Aorta (tissue), 5 donors: ENCODE measurements at places on chromosomes 2 and 18. TPM values are rescaled to one million over a fixed set of nuclear protein-coding genes. Genes with fewer than 3 reads are reported as not detected.

- H3K4me1 ChIP-seq, result no peaks in the 10 kb centered on the region
- no peak for DNase-seq
- H3K27ac ChIP-seq, result no peak overlapping the region
- no peak overlapping the region for H3K4me3 ChIP-seq
- no peaks in the 10 kb centered on the region for H3K36me3 ChIP-seq
Measured at GRCh38 chr2:26666671-26667070, 25.5 kb upstream of the CIB4 start.

DNA sequence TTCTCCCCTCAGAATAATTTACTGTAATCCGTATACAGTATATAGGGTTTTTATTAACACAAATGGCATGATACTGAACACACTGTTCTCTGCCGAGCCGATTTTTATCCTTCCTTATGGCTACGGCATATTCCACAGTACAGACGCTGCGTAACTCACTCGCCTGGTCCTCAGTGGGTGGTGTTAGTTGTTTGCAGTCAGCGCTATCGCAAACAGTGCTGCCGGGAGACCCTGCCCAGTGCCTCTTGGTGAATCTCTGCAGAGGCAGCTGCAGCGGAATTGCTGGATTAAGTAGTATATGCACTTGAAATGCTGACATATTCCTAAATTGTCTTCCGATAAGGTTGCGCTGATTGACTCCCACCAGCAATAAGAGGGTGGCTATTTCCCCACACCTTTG lies 73.9 kb downstream of the MARCO start:
- no peaks in the 10 kb centered on the region for H3K36me3 ChIP-seq
- H3K27ac ChIP-seq, result no peak overlapping the region
- no peak overlapping the region for H3K4me3 ChIP-seq
- DNase-seq, result no peak

GRCh38 chr18:39796393-39796792 lies 2158.6 kb upstream of the PIK3C3 start:
- H3K4me3 ChIP-seq, result no peak overlapping the region
- no peaks in the 10 kb centered on the region for H3K27me3 ChIP-seq
- H3K4me1 ChIP-seq, result no peaks in the 10 kb centered on the region
- H3K27ac ChIP-seq, result no peak overlapping the region

DNA sequence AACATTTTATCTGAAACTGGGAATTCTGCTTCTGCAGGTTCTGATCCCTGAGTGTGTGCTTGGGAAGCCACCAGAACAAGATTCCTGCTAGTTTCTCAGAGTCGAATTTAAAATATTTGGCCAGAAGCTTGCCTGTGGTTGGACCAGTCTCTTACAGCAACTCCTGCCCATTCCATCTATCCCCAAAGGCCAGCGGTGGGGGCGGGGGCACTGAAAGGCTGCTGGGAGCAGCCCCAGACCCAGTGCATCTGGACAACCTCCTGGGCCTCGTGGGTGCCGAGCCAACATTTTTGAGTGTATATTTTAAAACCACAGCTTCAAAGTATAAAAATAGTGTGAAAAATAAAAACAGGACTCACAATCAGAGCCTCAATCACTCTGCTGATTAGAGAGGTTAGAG lies 38.6 kb upstream of the ZFP36L2 start:
- peak overlapping the region; percentile 89 for H3K27ac ChIP-seq
- peaks cover 5% of the 10 kb centered on the region for H3K4me1 ChIP-seq
- peak; percentile 84 for DNase-seq

DNA sequence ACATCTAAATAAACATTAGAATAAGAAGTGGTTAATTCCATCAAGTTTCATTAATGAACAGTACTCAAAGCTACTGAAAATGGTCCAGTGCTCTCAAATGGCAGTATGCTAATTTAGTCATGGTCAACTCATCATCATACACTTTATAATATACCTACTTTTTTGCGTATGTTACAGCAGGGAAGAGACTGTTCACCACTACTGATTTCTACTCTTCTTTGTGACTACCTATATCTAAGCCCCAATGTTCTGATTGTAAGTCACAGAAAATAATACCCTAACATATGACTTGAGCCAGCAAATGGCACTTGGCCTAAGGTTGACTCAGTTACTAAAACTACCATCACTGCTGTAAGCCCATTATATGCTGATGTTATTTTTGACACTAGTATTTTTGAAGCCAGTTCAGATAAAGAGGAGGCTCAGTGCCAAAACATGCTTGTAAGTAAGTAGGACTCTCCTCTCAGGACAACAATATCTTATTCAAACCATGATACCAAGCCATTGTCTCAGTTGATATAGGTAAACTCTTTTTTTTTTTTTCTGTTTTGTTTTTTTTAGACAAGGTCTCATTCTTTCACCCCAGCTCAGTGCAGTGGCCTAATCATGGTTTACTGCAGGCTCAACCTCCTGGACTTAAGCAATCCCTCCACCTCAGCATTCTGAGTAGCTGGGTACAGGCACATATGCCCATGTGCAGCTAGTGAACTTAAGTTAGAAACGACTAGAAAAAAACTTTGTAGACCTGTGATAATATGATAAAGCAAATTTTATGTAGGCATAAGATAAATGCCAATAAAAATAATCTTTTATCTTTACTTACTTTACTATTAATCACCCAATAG lies 266.9 kb downstream of the ZNF385B start:
- no peaks in the 10 kb centered on the region for H3K36me3 ChIP-seq
- DNase-seq, result no peak
- H3K4me1 ChIP-seq, result no peaks in the 10 kb centered on the region
- no peaks in the 10 kb centered on the region for H3K27me3 ChIP-seq

GRCh38 chr18:22230471-22230945 lies 61.1 kb downstream of the GATA6 start:
- no peaks in the 10 kb centered on the region for H3K36me3 ChIP-seq
- no peaks in the 10 kb centered on the region for H3K4me1 ChIP-seq
- no peaks in the 10 kb centered on the region for H3K27me3 ChIP-seq
- no peak overlapping the region for H3K27ac ChIP-seq

GRCh38 chr2:209253544-209253943 lies 170.3 kb upstream of the MAP2 start:
- no peak overlapping the region for H3K27ac ChIP-seq
- no peaks in the 10 kb centered on the region for H3K27me3 ChIP-seq
- no peak overlapping the region for H3K4me3 ChIP-seq
- DNase-seq, result no peak

DNA sequence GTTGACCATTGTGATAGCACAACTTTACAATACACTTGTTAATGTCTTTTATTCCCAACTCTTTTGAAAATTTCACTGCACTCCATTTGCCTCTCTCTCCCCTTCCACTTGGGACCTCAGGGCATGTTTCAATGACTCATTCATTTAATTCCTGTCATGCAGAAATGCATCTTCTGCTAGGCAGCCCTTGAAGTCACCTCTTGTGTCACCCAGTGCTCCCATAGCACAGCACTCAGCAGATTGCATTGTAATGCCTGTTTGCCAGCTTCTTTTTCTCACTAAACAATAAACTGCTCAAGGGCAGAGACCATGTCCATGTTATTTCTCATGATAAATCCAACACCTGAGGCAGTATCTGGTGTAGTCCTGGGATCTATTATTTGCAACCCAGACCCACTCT lies 85.9 kb upstream of the ACSL3 start:
- H3K27me3 ChIP-seq, result no peaks in the 10 kb centered on the region
- H3K4me1 ChIP-seq, result no peaks in the 10 kb centered on the region
- no peak overlapping the region for H3K27ac ChIP-seq
- no peaks in the 10 kb centered on the region for H3K36me3 ChIP-seq

Gene WNT6
- not detected for polyA plus RNA-seq

Gene PAIP2B
- 4.1 TPM for polyA plus RNA-seq

Gene SEH1L
- polyA plus RNA-seq, result 10.8 TPM

Gene NLRC4
- polyA plus RNA-seq, result 0.26 TPM

Gene MYO5B
- 0.92 TPM for polyA plus RNA-seq

Gene CRYGC
- not detected for polyA plus RNA-seq
